ENCODE measurements at places on chromosomes 3 and 15.

DNA sequence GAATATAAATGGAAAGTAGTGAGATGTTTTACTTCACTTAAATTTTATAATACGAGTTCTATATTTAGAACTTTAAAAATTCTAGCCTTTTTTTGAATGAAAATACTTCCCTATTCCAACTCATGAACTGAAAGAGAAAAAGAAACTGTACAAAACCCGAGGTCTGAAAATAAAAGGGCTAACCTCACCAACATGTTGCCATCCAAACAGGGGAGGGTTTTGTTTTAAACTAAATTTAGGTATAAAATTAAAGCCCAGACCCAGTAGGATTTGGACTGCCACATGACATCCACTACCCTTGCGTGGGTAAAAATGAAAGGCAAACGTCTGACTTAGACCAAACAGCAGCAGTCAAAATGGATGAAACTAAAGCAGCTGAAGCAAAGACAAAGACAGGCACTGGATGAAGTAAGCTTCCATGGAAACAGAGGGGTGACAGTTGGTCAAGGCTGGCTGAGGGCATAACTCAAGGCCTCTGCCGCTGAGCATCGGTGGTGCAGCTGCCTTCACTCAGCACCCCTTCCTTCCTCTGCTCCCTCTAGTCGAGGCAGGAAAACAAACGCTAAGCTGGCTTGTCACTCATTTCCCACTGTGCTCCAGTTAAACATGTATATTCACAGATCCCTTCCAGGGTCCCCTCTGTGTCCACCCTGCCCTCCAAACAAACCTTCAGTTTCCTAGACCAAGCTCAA lies 58.1 kb downstream of the TM4SF4 start:
- DNase-seq: no peak

- peak; percentile 51 for DNase-seq
Measured at GRCh38 chr15:39181056-39181747, 399.7 kb upstream of the THBS1 start.

GRCh38 chr3:194586836-194587235 lies 46.4 kb downstream of the TMEM44 start:
- no peak for DNase-seq

- DNase-seq: no peak
Measured at GRCh38 chr3:187900993-187901755, 155.9 kb upstream of the BCL6 start.

GRCh38 chr3:12999147-13000140 lies 73.8 kb downstream of the IQSEC1 start:
- DNase-seq: no peak

DNA sequence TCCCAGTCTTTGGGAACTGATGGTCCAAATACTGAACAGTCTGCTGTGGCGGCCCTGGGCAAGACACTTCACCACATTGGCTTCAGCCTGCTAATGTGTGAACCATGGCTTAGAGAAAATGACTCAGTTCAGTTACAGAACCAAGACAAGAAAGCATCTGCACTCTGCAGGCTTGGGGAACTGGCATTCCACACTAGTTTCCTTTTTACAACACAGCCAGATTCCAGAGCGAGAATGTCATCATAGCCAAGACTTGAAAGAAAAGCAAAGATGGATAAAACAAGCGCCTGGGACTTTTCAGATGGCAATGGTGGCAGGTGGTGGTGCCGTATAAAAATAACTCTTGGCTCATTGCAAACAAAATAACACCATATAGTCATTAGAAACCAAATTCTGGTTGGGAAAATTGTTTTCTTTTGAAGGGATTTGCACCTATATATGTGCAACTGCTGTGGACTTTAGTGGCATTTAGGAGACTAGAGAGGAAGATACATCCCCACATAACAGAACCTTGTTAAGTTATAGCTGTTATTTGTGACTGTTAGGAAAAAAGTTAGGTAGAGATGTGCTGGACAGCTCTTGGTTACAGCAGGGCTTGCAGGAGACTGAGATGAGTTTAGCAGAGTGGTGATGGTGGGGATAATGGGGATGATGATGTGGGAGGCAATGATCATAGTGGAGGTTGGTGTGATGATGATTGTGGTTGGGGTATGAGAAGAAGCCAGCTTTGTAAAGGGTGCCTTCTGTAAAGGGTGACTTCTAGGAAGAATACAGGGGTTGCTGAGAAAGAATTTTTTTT lies 273.6 kb downstream of the THRB start:
- no peak for DNase-seq

DNA sequence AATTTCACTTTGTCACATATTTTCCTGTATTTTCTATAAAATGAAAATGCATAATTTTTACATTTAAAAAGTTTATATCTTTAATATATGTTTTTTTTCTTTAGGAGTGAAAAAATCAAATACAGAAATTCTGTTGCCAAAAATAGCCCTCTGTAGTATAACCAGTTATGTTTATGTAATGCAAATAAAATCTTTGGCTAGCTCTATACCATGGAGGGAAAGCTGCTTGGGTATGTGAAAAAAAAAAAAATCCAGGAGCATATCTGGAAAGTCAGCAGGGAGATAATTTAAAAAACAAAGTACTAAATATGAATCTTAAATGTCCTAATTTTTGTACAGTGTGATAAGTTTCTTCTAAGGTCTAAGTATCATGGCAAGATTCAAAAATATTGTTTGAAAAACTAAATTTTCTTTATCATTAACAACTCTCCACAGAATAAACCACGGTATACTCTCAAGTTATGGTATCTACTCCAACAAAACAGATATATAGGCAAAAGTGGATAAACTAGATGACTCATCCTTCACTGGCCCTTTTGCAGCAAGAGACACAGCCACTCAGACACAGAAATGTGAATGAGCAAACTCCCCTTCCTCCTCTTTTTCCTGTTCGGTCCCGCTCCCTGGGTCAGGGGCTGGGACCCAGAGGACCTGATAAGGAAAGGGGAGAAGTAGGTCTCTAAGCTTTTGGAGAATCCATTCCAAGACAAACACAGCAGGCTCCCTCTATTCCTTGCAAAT lies 66.6 kb downstream of the PDZRN3 start:
- DNase-seq: no peak

DNA sequence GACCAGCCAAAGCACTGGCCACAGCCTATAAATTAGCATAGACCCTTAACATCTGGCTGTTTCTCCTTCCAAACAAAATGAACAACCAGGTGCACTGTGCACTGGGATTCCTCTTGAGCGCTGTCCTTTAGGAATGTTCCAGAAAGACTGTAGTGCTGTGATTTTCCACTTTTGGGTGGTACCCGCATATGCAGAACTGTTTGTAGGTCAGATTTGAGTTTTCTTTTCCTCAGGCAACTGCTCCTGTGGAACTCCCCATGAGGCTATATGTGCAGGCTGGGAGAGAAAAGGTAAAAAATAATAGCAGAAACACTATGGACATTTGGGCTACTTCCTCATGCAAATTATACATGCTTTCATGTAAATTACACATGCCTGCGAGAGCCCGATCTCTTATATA lies 139.1 kb downstream of the CHST2 start:
- DNase-seq: no peak

GRCh38 chr15:38562278-38562677 lies 2.3 kb downstream of the RASGRP1 start:
- DNase-seq: no peak

GRCh38 chr3:54538346-54538745 lies 389.5 kb downstream of the LRTM1 start:
- DNase-seq: peak; percentile 25

DNA sequence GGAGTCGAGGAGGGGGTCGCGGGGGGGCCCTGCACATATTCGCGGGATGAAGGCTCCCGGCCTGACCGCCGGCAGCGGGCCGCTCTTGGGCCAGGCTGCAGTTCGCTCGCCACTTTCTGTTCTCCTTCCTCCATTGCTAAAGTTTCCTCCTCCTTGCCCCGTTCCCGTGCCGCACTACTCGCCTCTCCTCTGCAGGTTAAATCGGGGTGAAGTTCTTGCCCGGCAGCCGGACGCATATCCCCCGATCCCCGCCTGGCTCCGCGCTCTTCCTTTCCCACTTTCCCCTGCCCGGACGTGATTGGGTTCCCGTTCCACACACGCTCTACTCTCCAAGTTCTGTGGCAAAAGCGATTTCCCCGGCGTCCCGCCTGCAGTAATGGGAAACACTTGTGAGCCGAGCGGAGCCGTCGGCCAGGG lies 556 bp downstream of the CRYBG3 start:
- DNase-seq: peak; percentile 70

GRCh38 chr3:48186631-48187300 lies 1.5 kb downstream of the CDC25A start:
- DNase-seq: no peak

- no peak for DNase-seq
Measured at GRCh38 chr15:81029414-81030300, 28.9 kb downstream of the TLNRD1 start.

- peak; percentile 39 for DNase-seq
Measured at GRCh38 chr3:27728195-27729087, 6.3 kb upstream of the EOMES start.

GRCh38 chr3:120469440-120469839 lies 18.6 kb upstream of the FSTL1 start:
- DNase-seq: no peak

- no peak for DNase-seq
Measured at GRCh38 chr15:64112073-64112772, 16.4 kb downstream of the SNX1 start.

DNA sequence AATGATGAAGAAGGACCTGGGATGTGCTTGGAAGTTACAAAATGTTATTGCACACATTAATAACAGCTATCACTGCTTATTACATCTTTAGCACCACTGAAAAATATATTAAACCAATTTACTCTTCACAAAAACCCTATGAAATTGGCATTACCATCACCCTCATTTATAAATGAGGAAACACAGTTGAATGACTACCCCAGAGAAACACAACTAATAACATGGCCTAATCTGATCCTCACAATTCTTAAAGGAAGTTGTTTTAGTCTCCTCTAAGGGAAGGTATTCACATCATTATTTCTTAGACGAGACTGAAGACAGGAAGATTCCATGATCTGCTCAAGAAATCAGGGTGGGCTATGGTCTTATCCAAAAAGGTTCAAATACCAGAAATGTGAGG lies 35.9 kb downstream of the INO80 start:
- DNase-seq: no peak

- no peak for DNase-seq
Measured at GRCh38 chr3:179606534-179607085, 2.0 kb downstream of the NDUFB5 start.

- DNase-seq: no peak
Measured at GRCh38 chr3:24167429-24167828, 222.3 kb downstream of the NR1D2 start.

DNA sequence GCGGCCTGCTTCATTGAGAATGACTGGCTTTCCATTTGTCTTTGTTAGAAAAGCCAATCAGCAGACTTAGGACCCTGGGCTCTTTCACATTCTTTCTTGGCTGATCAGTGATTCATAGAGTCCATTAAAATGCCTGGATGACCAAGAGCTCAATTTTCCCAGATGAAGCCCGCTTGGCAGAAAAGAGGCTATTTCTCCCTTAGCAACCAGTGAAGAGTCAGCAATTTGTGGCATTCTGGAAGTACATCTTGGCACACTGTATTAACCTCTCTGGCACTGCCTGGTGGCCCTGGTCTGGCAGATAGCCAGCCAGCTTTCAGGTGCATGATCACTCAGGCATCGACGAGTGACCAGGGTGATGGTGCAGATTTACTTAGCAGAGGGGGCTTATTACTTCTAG lies 145.7 kb upstream of the PLAAT1 start:
- DNase-seq: no peak

DNA sequence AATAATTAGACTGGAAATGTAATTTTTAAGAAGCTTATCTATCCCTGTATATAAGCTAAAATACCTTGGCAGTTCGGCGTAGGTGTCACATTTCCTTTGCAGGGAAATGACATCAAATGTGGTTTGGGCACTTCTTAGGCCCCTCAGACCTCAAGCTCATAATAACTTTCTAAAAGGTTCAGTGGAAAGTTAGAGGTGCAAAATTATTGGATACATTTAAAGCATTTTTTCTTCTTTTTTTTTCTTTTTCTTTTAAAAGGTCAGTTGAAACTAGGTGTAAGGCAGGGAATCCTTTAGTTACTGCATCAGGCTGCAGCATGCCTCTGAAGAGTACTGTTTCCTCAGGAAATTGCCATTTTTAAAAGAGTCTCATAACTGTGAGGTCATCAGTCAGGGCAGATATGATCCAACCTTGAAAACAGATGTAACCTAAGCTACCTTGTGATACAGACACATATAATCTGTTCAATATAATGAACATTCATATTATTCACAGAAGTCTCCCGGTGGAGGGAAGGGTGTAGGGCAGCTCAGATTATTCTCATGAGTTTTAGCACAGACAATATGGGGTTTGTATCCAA lies 4.8 kb downstream of the SACM1L start:
- peak; percentile 4 for DNase-seq

DNA sequence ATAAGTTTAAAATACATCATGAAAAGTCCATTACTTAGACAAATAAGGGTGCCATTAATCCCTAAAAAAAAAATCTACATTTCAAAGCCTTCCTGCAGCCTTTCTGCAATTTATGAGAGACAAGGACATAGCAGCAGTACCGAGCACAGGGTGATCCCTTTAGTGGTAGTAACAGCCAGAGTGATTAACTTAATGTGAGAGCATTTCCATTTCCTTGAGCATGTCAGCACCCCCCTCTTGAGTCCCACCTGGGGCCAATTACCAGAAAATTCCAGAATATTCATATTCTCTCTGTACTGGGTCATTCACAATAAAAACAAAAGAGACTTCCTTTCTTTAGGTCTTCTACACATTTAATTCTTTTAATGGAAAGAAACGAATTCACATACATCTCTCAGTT lies 546.9 kb upstream of the CCDC54 start:
- no peak for DNase-seq

GRCh38 chr15:61081027-61081322 lies 148.1 kb downstream of the RORA start:
- DNase-seq: no peak

- no peak for DNase-seq
Measured at GRCh38 chr3:101687142-101687931, 819 bp upstream of the RPL24 start.

DNA sequence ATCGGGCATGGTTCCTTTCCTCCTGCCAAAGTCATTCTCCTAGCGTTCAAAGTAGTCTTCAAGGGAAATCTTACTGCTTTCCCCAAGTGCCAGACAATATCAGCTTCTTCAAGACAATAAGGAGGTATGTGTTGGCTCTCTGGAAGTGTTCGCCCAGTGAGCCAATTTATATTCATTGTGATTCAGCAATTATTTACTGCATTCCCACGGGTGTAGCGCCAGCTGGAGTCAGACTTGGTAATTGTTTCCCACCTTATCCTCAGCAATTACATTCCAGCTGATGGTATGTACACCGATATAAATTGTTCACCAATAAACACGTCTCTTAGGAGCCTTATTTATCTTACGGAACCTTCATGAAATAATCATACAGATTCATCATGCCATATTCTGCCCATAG lies 103.6 kb upstream of the CTNNB1 start:
- DNase-seq: no peak

DNA sequence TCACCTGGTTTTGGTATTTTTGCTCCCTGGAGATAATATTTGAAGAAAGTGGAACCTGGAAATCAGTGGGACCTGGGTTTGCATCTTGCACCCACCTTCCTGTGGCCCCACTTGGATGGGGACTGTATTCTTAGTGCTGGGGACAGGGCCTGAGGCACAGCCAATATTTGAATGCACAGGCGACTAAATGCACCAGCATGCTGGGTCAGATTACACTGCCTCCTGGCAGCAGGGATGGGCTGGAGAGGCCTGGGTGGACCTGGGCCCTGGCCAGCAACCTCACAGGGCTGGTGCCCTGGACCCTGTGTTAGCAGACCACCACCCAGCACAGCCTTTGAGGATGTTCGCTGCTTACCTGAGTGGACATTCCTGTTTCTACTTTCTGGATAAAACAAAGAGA lies 10.5 kb downstream of the ITIH4 start:
- peak; percentile 4 for DNase-seq

All from NCI-H82 (cell line).